ENCODE measurements at places on chromosomes 2 and 18.

DNA sequence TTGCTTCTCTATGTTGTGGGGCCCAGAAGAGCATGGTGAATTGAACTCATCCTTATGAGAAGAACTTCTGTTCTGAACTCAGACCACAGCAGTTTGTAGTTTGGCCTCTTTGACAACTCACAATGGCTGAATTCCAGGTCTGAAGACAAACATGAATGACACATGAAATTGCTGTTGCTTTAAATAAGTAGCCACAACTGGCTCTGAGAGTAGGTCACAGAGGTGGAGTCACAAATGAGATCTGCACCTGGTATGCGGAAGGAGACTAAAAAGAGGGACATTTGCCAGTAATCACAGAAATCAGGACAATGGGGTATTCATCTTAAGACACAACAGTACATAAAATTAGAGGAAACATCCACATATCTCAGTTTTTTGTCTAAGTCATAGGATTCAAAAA lies 290.3 kb upstream of the MMADHC start:
- DNase-seq, result no peak

- DNase-seq, result no peak
Observed at GRCh38 chr18:9032519-9032918, 70.0 kb upstream of the NDUFV2 start.

GRCh38 chr2:74841641-74842040 lies 7.7 kb downstream of the HK2 start:
- no peak for DNase-seq

DNA sequence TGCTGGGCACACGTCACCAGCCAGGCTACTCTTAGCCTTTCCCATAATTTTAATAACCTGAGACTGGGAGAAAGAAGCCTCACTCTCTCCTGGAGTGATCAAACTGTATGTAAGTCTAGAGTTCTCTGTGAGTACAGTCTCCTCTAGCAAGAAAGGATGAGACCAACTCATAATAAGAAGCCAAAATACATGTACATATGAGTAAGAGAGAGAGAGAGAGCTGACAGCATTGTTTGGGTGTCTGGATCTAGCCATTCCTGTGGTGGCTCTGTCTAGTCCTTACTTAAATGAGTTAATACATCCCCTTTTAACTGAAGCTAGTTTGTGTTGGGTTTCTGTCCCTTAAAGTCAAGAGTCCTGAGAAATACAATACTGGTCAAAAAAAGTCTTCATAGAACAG lies 26.0 kb upstream of the ANXA4 start:
- no peak for DNase-seq

- no peak for DNase-seq
Observed at GRCh38 chr2:23373666-23374065, 11.3 kb upstream of the KLHL29 start.

GRCh38 chr18:68840554-68841263 lies 42.8 kb downstream of the CCDC102B start:
- no peak for DNase-seq

Data from activated CD4-positive, alpha-beta T cell treated with anti-CD3 and anti-CD28 coated beads, Interleukin-2, amount 50 U/mL, for 24 hours (primary cell).